BE2C (cell line): ENCODE measurements at places on chromosomes 13 and 19.

DNA sequence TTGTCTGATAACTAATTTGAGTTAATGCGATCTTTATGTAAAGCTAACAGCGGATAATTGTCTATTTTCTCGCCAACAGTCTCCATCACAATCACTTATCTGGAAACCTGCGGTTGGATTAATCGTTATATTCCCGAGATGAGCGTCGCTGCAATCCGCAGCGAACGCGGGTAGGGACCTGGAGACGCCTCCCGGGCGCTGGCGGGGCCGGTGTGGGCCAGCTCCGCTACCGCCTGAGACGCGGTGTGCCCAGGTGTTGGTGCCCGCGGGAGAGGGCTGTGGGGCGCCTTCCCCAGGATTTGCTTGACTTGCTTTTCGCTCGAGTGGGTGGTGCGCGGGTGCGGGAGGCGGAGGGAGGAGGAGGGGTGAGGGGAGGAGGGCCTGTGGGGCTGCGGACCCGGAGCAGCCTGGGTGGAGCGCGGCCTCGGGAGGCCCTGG lies 38.3 kb downstream of the SOX1 start:
- DNase-seq = no peak

DNA sequence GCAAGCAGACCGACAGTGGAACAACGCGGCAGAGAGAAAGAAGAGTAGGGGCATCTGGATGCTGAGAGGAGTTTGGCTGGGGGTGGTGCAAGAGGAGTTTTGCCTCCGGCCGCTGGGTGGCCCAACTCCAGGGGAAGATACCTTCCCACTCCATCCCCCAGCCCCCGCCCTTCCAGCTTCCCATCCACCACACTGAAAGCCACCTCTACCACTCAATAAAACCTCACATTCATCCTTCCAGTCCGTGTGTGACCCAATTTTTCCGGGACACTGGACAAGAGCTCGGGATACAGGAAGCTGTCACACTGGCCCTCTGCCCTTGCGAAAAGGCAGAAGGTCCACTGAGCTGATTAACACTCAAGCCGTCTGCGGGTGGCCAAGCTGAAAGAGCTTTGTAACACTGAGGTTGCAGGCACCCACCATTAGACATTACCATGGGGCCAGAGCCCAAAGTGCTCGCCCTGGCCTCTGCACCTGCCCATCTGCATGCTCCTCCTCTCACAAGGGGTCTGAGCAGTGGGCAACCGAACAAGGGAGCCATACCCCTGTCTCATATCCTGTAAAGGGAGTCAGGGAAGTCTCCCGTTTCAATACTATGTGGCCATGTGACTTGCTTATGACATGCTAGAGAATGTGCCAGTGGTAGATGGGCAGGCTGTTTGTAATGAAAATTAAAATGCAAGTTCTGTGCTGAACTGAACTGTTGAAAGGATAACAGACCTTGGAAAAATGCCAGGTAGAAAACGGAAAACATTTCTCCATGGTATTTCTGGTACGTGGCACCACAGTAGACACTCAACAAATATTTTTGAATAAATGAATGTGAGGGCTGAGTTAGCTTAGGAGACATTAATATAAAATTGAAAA lies 205.1 kb upstream of the STARD13 start:
- DNase-seq = no peak

DNA sequence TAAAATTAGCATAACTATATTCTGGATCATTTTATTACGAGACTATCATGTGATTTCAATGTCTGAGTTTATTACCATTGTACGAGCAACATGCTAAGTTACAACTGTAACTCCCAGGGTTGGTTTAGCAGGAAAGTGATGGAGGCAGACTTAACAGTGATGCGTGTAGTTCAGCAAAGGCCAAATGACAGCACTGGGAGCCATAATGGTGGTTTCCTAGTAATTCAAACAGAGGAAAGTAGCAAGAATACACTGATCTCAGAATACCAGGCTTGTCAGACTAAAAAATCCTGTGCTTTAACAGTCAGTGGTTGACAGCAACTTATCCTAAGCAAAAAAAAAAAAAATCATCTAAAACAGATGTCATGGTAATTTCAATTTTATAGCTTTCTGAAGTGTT lies 229.6 kb downstream of the KLF12 start:
- DNase-seq = no peak

DNA sequence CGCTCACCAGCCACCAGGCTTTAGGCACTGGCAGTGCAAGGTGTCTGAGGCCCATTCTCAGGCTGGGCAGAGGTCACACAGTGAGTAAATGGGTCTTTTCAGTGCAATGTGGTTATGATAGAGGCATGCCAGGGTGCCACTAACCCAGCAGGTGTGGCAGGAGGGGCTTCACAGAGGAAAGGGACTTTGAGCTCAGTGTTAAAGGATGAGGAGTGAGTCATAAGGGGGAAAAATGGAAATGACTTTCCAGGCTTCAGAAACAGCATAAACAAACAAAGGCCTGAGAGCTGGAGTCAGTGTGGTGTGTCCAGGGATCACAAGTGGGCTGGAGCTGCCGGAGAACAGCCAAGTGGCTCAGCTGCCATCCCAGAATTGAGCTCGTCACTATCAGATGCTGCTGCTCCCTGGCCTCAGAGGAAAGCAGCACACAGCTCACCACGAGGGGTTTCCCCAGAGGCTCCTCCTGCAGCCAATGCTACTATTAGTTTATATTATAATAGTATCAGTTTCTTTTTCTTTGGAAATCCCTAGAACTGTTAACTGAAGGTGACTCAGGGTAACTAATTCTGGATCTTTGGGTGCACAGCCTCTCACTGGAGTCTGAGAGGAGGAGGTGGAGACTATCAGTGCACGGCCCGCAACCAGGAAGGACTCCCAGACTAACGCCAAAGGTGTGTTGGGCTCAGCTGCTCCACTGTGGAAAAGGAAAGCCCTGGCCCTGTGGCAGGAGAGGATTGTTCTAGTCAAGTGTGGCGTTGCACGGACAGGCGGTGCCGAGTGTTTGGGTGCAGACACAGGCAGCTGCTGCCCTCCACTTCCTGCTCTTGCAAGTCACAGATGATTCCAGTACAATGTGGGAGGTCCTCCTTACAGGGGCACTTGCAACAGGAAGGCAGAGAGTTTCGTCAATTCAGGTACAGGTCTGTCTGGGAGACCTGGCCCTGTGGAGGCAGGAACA lies 39.5 kb downstream of the DHRS12 start:
- peak; percentile 42 for DNase-seq

GRCh38 chr13:99484473-99484872 lies 16.8 kb upstream of the TM9SF2 start:
- no peak for DNase-seq

- DNase-seq = no peak
Measured at GRCh38 chr19:33403973-33404304, 30.4 kb downstream of the CEBPG start.

DNA sequence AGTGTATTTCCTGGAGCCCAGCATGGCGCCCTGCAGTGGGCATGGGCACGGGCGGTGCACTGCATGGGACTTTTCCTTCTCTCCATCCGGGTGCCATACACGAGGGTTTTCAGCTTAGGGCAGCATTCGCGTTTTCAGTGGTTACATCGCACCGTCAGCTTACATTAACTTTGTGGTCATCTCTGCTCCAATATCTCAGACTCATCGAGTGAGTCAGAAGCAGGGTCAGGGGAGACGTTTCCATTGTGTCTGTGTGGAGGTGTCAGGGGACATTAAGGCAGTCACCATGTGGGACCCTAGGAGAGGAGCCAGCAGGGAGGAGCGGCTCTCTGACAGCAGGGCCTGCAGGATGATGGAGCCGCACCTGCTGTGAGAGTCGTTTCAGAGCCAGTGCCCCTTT lies 541.0 kb downstream of the FGF9 start:
- no peak for DNase-seq

- DNase-seq = no peak
Measured at GRCh38 chr19:41904118-41904870, 21.3 kb downstream of the ARHGEF1 start.

- DNase-seq = no peak
Measured at GRCh38 chr13:113084094-113084942, 21.3 kb upstream of the F7 start.

DNA sequence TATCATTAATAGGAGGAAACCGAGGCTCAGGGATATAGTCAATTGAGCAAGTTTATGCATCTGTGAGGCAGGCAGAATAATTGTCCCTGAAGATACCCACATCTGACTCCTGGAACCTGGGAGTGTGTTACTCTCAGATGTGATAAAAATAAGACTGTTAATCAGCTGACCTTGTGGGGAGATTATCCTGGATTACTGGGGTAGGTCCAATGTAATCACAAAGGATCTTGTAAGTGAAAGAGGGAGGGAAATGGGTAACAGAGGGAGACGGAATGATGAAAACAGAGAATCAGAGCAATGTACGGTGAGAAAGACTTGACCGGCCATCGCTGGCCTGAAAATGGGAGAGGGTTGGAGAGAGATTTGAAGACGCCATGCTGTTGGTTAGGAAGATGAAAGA lies 3.2 kb upstream of the EDDM13 start:
- no peak for DNase-seq

- peak; percentile 81 for DNase-seq
Measured at GRCh38 chr13:114043421-114044053, 69.7 kb upstream of the C13orf46 start.

GRCh38 chr13:99008577-99008976 lies 30.7 kb upstream of the DOCK9 start:
- DNase-seq = no peak

DNA sequence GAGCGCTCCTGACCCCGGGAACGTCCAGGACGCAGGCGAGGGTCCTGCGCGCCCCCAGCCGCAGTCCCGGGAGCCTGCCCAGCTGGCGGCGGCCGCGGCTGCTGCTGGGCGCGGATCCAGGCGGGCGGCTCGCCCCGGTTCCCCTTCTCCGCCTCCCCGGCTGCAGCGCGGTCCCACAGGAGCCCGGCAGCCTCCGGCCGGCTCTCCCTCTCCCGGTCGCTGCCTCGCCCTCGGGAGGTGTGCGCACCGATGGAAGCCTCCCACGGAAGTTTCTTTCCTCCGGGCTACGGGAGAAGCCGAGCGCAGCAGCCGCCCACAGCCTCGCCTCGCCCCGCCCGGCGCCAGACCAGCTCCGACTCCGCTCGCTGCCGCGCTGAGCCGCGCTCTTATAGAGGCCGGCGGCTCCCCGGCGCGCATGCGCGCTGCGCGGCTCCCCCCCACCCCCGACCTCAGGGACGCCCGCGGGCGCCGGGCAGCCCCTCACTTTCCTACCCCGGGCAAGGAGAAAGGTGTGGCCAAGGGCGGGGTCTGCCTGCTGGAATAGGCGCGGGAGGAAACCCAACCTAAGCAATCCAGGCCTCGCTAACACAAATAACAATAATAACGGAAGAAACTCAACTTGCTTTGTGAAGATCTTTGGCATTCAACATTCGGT lies at the start of gene SHISA2:
Gene SHISA2, minus strand, starts transcription at position 360 of the 655 bp plus-strand sequence. CDS start 1,041 bp downstream, outside the sequence.
- peak; percentile 33 for DNase-seq

GRCh38 chr13:60213236-60213744 lies 49.6 kb upstream of the DIAPH3 start:
- no peak for DNase-seq

GRCh38 chr13:101019126-101019525 lies 344.5 kb upstream of the TMTC4 start:
- DNase-seq = no peak

DNA sequence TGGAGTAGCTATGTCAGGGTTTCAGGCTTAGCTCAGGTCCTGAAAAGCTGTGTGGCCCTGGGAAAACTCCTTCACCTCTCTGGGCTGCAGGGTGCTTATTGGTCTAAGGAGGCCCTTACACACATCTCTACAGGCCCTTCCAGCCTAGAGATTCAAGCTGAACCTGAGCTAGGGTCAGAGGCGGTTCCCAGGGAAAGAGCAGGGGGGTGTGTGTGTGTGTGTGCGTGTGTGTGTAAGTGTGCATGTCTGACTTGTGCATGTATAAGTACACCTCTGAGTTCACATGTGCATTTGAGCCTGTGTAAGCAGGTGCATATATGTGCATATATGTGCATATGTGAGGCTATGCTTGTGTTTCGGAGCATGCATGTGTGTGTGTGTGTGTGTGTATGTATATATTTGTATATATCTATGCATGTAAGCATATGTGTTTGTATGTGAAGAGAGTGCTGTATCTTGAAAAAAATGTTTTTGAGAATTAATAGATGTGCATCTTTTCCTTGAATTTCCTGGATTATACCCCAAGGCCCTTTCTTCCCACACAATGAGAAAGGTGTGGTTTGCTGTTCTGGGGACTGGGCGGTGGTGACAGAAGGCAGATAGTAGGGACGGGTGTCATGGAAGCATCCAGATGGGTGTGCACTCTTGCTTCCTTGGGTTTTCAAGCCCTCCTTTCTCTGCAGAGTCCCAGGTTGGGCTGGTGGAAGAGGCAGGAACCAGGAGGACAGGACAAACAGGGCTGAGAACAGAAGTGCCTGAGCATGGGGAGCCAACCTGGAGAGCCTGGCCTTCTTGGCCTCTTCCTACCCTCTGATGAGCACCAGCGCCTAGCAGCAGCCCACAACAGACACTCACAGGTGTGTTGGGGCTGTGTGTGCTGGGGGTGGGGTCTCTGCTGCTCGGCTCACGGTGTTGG lies 150.3 kb upstream of the TSHZ3 start:
- no peak for DNase-seq

DNA sequence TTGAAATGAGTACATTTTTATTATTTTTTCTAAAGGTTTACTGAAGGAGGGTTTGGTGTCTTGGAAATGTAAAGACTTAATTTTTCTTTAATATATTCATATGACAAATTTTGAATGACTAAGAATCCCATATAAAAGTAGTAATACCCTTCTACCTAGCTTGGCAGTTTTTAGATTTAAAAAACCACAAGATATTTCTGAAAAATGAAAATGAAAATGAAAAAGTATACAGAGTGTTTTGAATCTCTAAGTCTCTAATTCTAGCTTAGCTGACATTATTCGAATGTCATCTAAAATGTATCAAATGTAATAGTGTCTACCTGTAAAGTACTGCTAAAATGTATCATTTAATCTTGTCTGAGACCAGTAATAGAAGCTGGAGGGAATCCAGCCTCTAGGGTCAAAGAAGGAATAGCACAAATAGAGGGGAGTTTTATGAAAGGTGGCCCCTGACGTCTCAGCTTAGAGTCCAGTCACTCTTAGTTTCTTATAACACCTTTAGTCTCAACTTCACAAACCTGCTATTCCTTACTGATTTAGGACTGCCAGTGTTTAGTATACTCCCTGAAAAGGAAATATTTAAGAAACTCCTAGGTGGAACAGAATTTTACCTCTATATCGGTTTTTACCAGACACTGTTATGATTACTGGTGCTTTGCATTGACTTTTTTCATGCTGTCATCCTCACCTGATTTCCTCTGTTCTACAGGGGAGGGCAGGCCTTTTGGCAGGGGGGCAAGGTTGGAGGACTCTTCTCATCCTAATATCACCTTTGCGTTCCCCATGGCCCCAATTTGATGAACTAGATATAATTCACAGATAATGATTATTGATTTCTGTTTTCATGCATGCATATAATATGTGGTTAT lies 16.2 kb upstream of the MIR17HG start:
- DNase-seq = no peak

DNA sequence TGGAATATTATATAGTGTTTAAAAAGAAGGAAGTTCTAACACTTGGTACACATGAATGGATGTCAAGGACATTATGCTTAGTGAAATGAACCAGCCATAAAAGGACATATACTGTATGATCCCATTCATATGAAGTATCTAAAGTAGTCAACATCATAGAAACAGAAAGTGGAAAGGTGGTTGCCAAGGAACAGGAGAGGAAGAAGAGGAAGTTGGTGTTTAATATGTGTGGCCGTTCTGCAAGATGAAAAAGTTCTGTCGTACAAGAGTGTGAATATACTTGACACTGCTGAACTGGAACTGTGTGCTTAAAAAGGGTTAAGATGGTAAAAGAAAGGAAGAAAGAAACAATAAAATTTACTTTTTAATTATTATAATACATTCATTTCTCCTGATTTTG lies 33.1 kb upstream of the C1QTNF9 start:
- DNase-seq = no peak
